ENCODE measurements at places on chromosomes 11 and 22.

DNA sequence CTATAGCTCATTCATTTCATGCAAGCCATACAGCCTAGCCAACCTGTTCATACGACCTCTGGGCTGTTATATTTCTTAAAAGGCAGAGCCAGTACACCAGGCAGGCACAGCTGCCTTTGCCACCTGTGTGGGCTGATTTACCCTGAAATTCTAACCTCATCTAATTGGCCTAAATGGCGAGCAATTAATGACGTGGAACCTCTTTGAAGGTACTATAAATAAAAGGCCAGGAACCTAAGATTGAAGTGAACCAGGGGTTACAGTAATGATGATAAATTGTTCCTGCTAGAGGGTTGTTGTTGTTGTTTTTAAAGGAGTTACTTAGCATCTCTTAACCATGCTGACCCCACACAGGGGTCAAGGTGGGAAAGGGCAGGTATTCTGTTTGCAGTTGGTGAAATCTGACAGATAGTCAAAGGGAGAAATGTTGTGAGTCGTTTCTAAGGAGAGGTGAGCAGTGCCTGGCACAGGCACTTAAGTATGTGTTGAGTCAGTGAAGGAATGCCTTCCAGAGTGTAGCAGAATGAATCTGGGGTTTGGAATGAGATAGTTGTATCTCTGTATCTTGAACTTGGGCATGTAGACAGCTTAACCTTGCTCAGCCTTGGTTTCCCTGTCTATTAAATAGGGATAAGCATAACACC lies 213.5 kb upstream of the NAV2 start:
- DNase-seq = no peak

GRCh38 chr11:44627911-44628729 lies 62.7 kb downstream of the CD82 start:
- no peak for DNase-seq

DNA sequence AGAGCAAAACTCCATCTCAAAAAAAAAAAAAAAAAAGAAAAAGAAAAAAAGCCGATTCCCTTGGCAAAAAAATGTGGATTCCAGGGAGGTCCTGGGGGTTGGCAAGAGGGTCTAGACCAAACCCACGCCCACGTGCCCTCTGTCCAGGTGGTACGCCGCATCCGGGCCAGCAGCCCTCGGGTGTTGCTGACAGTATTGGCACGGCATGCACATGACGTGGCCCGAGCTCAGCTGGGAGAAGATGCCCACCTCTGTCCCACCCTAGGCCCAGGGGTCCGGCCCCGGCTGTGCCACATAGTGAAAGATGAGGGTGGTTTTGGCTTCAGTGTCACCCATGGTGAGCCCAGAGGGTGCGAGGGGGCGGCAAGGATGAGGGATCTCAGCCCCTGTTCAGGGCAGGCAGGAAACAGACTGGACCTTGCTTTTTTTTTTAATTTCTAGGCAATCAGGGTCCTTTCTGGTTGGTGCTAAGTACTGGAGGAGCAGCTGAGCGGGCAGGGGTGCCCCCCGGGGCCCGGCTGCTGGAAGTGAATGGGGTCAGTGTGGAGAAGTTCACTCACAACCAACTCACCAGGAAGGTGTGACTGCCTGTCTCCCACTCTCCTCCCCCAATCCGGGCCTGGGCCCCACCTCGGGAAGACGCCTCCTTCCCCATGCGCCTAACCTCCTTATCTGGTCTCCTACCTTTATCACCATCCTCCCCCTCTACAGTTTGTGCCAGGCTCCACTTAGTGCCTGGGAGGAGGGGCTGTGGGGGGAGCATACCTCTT lies 2.0 kb downstream of the NHERF4 start:
- no peak for DNase-seq

DNA sequence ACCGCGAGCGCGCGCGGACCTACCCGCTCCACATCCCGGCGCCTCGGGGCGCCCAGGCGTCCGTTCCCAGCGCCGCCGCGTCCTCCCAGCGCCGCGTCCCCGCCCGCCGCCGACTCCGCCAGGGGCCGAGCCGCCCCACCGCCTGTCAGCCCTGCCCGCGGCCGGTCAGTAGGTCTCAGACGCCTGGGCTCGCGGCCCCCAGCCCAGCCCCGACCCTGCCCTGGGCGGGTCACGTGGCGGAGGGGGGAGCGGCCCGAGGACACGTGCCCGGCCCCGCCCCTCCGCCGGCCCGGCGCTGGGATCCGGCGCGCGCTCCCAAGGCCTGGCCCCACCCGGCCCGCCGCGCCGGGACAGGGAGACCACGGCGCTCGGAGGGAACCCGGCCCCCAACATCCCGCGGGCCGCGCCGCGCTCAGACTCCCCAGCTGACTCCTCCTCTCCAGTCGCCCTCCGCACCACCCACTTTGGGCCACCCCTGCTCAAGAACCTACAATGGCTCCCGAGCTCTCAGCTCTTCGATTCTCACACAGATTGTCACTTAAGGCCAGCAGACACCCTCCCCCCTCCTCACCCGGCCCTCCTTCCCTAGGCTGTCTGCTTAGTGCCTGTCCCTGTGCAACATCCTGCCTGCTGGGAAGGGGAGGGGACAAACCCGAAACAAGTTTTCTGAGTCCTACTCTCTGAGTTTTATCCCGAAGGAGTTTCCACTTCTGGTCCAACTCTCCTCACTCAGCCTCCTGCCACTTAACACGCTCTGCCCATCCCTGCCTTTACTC lies at the start of gene RAB3IL1:
TSS of gene RAB3IL1 (minus strand) at position 233 of the 776 bp plus-strand sequence. CDS start at position 34, 199 bp downstream.
- no peak for DNase-seq

GRCh38 chr11:44595964-44596381 lies 30.5 kb downstream of the CD82 start:
- DNase-seq = no peak

GRCh38 chr22:47692811-47693210 lies 930.4 kb downstream of the TBC1D22A start:
- no peak for DNase-seq

GRCh38 chr11:10908215-10908951 lies 50.5 kb upstream of the ZBED5 start:
- no peak for DNase-seq

DNA sequence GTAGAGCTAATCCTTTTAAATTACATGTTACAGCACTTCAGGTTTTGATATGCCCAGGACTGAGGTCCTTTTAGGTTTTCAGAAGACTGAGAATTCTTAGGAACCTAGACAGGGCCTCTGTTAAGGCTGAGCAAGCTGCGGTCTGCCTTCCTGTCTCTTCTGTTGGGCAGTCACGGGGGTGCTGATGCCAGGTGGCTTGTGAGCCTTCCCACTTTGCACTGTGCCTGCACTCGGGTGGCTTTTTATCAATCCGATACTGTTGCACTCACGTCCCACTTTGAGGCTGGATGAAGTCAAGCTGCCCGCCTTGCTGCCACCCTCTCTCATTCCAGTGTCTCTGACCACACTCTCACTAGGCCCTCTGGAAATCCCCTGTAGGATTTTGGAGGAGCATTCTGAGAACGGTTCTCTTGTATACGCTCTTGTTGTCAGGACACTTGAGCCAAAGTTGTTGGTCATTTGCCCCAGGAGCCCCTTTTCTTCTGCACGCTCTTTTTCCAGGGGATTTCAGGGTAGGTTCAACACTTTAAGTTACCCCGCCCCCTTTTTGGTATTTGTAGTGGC lies 141.8 kb downstream of the TEAD1 start:
- no peak for DNase-seq

DNA sequence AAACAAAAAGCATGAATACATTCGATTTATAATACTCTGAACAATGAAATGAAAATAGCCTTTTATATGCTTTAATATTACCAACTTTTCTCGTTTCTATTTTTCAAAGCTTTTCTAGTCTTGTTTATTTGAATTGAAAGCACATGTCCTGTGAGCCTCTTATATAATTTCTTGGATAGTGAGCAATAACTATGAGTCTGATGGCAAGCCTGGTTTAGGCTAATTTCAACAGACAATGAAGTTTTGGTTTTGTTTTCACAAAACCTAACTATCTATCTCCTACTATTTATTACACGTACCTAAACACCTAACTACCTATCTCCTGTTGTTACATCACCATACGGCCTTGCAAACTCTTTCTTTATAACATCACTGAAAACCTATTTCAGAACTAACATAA lies 29.2 kb upstream of the CEP126 start:
- DNase-seq = no peak

DNA sequence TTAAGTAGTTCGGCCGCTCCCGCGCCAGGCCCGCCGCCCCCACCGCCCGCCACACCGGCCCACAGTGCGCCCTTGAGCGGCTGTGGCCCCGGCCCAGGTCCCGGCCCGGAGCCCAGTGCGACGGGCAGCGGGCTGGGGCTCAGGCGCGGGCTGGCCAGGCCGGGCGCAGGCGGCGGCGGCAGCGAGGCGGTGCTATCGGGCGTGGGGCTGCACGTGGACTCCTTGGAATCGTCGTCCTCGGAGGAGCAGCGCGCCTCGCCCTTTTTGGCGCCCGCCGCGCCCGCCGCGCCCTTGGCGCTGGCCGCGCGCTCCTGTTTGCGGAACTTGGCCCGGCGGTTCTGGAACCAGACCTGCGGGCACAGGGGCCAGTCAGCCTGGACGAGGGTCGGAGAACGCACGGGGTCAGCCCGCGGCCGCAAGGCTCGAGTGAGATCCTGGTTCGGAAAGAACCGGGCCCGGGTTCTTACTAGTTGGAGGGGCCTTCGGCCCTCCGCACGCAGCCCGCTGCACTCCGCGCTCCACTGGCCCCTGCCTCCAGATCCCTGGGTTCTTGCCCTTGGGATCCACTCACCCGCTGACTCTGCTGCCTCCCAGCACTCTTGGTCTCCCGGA lies 4.0 kb downstream of the PHOX2A start:
- no peak for DNase-seq

- no peak for DNase-seq
Measured at GRCh38 chr11:29527391-29527936, 489.4 kb downstream of the KCNA4 start.

DNA sequence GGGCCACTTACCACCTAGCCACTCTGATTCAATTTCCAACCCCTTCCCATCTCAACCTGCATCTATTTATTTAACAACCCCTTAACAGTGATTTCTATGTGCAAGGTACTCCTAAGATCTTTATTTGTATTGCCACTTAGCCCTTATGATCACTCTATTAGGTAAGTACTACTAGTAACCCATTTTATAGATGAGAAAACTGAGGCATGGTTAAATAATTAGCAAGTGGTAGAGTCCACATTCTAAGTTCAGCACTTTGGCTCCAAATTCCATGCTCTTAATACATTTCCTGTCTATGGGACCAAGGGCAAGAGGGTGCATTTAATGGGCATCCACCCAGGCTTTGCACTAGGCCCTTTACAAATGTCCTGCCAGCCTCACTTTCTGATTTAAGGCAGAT lies 38.1 kb upstream of the CSNK2A3 start:
- DNase-seq = no peak

DNA sequence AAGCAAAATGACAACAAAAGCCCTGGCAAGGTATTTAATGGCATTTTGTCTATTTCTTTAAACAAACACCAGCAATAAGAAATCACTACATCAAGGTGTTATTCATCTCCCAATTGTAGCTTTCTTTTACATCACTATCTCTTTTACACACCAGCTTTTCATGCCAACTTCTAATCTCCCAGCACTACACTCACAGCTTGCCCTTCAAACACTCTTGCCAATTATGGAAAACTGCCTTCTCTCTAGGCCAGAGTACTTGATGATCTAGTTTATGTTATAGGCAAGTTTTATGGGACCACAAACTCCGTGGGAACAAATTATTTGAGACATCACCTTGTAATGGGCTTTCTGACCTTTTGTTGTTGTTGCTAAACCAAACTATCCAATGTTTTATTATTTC lies 61.3 kb downstream of the SVIP start:
- no peak for DNase-seq

DNA sequence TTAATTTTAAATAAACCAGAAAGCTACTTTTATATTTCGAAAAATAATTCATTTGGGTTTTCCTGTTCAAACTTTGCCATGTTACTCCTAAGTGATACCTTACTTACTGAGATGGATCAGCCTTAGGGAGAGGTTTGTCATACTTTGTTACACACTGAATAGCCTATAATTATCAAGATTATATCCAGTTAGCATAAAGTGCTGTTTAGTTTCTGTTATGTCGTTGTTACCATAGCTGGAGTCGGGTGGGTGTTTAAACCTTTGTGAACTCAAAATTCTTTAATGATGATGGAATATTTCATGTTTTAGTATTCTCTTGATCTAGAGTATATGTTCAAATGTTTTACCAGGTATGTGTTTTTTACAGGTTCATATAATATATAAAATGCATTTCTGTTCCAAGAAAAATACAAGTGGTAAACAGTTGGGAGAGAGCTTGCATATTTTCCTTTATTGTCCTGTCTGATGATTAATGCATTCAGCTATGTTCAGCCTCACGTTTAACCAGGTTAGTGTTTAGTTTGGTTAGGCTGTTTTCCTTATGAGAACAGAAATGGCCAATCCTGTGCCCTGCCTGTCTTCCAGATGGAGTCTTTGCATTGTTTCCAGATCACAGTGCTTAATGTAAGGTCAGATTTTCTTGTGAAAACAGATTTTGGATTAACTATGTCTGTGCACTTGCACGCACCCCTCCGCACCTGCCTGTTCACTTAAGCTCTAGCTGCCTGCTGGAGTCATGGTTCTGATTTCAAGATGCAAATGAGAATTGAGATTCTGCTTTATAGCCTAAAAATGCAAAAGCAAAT lies 105.6 kb downstream of the ATXN10 start:
- no peak for DNase-seq

GRCh38 chr11:85095239-85095638 lies 531.9 kb downstream of the DLG2 start:
- DNase-seq = no peak

DNA sequence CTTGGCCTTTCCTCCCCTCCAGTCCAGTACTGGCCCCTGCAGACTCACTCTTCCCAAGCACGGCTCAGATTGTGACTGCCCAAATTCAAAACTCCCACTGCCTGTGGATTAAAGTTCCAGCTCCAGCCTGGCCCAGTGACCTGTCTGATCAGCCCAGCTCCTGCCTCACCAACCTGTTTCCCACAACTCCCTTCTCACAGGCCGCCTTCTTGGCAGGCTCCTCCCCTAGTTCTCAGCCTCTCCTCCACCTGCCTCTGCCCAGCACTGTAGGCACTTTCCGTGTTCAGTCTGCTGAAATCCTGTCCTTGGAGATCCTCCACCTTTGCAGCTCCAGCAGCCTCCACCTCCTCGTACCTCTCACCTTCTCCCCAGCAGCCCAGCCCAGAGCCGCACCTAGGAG lies 68.6 kb downstream of the MICAL2 start:
- DNase-seq = no peak

DNA sequence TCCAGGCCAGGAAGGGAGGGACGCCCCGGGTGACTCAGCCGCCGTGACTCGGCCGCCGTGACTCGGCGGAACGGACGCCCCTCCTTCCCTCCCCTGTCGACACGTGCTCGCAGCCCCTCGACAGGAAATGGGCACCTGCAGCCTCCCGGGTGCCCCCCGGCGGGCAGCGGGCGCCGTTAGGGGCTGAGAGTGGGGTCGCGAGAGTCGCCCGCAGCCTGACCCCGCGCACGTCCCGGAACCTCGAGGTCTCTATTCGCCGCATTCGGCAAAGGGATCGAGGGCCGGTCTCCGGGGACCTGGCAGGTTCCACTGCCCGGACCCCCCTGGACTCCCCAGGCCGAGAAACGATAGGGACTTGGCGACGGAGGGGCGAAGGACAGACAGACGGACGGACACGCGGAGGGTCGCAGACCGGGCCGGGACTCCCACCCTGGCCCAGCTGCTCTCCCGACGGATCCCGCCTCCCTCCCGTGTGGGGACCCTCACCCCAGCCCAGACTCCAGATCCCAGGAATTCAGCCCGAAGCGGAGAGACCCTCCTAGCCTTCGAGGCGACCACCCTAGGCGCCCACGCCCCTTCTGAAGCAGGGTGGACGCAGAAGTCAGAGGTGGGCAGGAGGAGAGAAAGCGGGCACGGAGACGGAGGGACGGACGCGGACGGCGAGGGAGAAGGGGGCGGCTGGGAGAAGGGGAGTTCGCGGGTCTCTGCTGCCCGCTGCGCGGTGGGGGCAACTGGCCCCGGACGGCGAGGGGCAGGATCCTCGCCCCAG lies 648 bp downstream of the FOSL1 start:
- peak; percentile 76 for DNase-seq
